ENCODE measurements at places on chromosomes 11 and 22.

GRCh38 chr11:47376525-47377371, 1.6 kb downstream of the SPI1 start:
- DNase-seq = no peak

GRCh38 chr11:4704054-4704789, at the start of gene MMP26:
Gene MMP26 (plus strand): TSS chr11:4704784.
- no peak for DNase-seq

- DNase-seq = no peak
These were observed 17.2 kb downstream of the DLAT start for GRCh38 chr11:112042161-112042960.

- no peak for DNase-seq
These were observed 713.1 kb upstream of the ARHGAP42 start for GRCh38 chr11:99973993-99974392.

- DNase-seq = no peak
These were observed 133.8 kb upstream of the PITPNB start for GRCh38 chr22:28052825-28053269.

DNA sequence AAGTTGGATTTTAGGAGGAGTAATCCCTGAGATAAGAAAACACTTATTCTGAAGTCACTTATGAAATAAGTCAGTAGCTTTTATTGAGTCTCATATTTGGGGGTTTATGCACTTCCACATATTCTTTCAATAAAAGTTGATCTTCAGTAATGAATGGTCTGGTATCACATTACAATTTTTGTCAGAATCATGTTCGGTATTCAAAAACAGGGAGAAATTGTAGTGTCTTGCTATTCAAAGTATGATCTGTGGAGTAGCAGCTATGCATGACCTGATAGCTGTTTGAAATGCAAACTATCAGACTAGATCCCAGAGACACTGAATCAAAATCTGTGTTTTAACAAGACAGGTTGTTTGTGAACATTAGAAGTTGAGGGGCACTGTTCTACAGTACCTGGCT, 857.6 kb downstream of the METTL15 start:
- no peak for DNase-seq

Measured in activated T-cell treated with anti-CD3 and anti-CD28 coated beads for 1 hour (primary cell).